ENCODE measurements at places on chromosomes 2 and 18.

DNA sequence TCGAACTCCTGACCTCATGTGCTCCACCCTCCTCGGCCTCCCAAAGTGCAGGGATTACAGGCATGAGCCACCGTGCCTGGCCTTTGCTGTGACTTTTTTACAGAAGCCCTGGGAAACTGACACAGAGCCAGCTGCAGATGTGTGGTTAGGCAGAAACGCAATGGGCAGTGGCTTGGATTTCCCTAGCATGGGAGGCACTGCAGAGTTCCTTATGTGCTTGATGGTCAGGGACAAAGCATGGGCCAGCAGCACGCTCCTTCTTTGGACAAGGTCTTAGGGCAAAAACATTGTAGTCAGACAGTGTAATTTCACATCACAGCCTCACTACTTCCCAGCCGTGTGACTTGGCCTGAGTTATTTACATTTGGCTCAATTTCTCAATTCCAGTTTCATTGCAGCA, 153.9 kb downstream of the RNF144A start:
- DNase-seq = no peak

DNA sequence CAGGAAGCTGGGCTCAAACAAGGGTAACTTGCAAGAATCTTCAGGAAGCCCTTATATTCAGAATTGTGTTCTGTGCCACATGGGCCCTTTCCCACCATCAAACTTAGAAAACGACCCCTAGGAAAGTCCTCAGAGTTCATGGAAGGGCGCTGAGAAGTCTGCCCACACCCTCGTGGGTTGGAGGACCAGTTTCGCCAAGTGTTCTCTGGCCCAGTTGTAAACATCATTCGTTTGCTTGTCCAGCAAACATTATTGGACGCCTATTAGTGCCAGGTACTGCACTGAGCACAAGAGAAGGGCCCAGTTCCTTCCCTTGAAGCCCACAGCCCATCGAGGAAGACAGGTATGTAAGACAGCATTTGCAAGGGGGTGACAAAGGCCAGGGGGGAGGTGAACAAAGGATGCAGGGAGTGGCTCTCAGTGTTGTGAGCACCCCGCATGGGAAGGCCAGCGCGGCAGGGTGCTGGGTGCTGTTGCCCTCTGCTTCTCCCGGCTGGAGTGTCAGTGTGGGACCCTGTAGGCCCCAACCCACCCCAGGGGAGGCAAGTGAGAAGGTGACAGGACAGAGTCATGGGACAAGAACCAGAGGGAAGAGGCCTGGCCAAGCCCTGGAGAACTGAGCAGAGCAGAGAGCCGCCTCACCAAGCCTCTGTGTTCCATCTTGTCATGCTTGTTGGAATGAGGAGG, 60.2 kb upstream of the ALPP start:
- no peak for DNase-seq

DNA sequence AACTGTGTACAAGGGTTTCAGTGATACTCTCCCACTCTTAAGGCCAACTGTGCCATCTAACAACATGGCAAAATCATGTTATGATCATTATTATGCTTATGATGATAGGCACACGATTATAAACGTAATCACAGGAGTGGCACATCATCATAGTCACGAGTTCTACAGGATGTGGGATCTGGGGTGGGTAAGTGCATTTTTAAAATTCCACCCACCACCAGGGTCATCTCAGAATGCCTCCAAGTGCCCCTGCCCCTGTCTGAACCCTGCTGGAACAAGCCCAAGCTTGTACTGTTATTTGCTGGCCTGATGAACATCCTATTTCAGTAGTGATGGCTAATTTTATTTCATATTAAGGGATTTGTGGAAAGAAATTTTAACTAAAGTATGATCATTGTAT, 117.8 kb downstream of the PTPRM start:
- DNase-seq = no peak

- DNase-seq = no peak
Measured at GRCh38 chr2:47422016-47422415, 19.1 kb downstream of the MSH2 start.

GRCh38 chr2:152563764-152564163, 153.5 kb downstream of the PRPF40A start:
- DNase-seq = no peak

DNA sequence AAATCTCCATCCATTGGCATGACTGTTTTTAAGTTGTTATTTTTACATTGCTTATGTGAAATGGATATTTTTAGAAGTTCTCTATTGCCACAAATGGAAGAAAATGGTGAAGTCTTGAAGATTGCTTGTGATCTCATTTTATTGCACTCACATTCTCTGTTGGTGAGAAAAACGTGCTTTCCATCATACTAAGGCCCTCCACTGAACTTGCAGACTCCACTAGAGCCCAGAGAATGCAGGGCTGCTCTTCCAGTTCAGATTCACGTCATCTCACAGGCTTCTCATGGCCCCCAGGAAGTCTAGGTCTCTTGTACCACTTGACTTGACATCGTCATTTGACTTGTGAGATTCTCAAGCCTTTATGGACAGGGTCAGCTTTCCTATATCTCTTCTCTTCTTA, 254.8 kb upstream of the COPS8 start:
- DNase-seq = no peak

DNA sequence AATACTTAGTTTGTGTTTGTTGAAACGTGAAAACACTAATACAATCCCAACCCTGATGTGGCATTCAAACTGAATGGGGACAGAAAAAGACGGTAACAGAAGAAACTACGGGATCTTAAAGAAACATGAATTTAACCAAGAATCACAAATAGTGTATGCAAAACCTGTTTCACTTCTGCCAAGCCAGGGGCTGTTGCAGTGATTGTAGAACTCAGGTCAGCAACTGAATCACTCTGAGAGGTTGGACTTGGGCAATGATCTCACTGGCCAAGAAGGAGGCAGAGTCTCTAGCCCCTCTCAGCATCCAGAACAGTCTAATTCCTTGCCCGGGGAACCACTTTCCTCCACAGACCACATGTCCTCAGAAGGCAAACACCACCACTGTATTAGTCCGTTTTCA, 54.9 kb upstream of the CRIM1 start:
- DNase-seq = no peak

DNA sequence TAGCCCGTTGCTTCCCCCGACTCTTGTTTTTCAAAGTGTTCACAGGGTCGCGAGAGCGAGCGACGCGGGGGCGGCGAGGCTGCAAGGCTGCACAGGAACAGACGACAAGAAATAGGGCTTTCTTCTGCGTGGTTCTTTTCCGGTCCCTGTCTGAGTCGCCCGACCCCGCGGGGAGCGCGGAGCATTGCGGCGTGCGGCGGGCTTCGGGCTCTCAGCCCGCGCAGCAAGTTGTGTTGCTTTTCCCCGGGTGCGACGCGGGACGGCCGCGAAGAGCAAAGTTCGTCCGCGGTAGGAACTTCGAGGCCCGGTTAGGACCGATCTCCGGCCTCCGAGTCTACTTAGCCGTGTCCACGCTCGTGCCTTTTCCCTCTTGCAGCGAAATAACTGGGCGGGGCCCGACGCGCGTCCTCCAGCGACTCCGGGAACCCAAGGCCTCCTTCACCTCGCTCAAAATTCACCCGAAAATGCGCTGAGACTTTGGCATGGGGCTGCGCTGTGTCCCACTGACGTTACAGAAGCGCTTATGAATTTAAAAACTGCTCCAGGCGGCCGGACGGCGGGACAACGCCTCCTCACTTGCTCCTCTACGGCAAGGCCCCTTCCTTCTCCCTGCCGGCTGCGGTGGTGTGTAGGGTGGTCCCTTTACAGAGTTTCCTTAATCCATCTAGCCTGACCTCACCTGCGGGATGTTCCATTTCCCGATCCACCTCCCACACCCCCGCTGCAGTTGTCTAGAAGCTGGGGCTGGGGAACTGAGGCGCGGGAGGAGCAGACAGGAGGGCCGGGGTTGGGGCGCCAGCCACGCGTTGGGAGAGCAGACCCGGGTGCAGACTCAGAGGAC, 1.5 kb upstream of the BCL2L11 start:
- DNase-seq = no peak

- no peak for DNase-seq
Measured at GRCh38 chr2:231554327-231554726, 24.1 kb upstream of the NMUR1 start.

DNA sequence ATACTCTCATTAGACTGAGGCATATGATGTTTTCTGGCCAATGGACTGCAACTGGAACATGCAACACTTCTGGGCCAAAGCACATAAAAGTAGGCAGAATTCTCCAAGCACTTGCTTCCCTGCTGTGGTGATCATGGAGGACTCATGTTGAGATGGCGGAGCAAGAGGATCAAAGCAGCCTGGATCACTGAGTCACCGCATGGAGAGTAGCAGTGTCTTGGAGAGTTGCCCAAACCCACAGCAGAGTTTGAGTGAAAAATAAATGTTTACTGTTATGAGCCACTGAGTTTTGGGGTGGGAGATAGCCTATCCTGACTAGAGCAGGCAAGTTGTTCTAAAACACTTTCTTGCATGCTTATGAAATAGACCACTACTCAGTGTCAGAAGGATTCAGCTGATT, 359.5 kb downstream of the ZNF521 start:
- no peak for DNase-seq

DNA sequence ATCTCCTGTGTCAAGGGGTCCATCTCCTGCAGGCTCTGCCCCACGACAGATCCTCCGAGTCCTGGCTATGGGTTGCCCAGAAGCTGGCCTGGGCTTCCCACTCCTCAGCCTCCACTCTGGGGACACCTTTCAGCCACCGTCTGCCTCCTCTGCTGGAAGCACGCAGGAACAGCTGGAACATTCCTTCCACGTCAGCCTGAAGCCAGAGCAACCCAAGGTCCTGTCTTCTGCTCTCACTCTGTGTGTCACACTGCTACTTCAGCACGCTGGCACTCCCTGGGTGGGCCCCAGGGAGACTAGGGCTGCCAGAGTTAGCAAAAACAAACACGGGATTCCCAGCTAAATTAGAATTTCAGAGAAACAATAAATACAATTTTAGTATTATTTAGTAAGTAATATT, 148.8 kb downstream of the HRH4 start:
- DNase-seq = no peak

- no peak for DNase-seq
Measured at GRCh38 chr18:62280786-62281185, 44.3 kb upstream of the TNFRSF11A start.

- no peak for DNase-seq
Measured at GRCh38 chr2:23519334-23519651, 134.3 kb downstream of the KLHL29 start.

DNA sequence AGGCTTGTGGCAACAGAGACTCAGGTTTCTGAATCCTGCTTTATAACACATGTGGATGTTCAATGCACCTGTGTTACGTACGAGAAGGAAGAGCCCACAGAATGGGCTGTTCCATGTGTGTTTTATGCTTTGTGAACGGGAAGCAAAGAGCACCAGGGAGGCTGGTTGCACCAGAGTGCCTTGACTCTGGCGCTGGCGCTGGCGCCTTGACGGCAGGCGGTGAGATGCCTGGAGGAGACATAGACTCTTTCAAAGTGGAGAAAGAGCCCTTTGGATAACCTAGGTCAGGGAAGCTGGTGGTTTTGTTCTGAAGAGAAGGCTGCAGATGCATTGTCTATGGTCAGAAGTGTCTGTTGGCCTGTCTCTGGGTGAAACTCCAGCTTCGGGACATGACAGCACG, 80.2 kb upstream of the APCDD1 start:
- no peak for DNase-seq

- DNase-seq = no peak
Measured at GRCh38 chr2:178395295-178395694, 55.7 kb downstream of the PRKRA start.

DNA sequence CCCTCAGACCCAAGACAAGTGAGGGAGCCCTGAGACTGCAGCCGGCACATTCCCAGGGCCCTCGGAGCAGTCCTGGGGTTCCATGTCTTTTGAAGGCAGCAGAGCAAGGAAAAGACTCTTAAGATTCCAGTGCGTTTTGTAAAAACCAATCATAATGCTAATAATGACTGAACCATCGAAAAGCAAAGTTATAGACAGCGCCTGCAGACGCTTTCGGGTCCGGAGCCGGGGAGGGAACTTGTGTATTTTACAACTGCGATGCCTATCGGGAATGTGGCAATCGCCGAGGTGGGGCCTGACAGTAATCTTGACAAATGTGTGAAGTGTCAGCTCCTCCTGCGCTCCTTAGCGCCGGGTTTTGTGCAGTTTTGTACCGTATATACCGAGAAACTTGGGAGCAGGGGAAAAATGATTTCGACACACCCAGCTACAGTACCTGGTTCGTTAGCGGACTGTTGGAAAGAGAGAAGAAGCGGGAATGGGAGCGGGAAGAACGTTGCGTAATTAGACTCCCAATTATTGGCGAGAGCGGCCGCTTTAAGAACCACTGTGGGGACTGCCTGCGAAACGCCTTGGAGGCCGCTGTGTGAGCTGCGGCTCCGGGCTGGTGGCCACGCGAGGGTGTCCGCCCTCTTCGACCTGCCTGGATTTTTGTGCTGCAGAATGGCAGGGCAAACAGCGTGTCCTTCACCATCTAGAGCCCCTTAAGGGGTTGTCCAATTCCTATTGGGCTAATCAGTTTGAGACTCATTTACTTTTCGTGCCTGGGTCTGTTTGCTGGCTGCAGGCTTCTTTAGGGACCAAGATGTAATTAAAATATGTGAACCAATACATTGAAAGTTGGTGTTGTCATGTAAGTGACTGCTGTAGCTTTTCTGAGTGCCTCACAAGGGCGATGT, 2.4 kb downstream of the EPAS1 start:
- peak; percentile 74 for DNase-seq
